ENCODE measurements at places on chromosomes 4 and X.

DNA sequence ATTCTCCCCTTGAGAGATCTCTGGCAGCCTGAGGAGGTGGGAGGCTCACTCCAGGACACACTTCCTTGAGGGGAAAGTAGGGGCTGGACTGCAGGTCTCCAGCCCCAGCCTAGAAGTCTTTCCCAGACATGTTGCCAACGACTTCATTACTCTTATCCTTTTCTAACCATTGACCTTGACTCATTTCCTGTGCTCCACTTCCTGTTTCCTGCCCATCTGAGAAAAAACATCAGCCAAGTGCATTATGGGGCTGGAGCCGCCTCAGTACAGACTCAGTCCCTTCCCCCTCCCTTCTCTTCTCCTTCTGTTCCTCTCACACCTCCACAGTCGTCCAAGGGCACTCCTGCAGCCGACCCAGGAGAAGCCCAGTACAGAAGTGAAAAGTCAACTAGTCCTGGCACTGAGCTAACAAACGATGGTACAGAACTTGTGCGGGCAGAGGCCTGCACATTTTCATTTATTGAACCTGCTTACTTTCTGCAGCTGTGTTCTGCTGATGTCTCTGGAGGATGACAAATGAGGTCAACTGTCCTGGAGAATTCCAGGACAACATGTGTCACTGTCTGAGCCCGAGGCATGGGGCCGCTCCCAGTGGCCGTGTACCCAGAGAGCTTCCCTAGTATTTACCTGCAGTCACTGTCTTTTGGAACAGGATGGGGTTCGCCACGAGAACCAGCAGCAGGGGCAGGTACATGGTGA, 20.1 kb downstream of the GPR143 start:
- DNase-seq, result no peak

DNA sequence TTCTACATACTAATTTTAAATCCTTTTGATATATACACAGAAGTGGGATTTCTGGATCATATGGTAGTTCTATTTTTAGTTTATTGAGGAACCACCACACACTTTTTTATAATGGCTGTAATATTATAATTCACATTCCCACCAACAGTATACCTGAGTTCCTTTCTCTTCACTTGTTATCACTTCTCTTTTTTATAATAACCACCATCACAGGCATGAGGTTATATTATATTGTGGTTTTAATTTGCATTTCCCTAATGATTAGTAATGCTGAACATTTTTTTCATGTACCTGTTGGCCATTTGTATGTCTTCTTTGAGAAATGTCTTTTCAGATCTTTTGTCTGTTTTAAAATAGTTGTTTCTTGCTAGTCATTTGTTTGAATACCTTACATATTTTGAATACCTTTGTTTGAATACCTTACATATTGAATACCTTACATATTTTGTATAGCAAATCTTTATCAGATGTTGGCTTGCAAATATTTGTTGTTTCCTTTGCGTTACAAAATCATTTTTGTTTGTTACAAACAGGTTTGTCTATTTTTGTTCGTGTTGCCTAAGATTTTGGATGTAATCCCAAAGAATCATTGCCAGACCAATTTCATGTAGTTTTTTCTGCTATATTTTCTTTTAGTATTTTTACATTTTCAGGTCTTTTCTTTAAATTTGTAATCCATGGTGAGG, 198.5 kb upstream of the KLF8 start:
- DNase-seq, result no peak

DNA sequence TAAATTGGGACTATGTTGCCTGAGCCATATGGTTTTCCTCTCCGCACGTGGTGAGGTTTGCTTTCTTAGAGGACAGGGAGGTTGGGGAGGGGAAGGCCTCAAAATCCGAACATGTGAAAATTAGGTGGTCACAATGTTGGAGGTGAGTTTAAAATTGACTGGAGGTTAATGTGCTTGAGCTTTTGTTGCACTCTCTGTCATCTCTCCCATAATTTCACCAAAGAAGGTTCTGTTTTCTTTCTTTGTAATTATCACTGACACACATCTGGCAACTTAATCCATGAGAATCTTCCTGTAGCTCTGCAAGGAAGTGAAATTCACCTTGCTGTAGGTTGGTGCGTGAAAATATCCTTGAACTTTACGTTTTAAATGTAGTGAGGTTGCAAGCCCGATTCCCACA, 225.5 kb downstream of the PDGFC start:
- no peak for DNase-seq

- no peak for DNase-seq
Observed at GRCh38 chr4:121242188-121242750, 78.1 kb upstream of the TNIP3 start.

- no peak for DNase-seq
Observed at GRCh38 chrX:43269201-43269600, 386.9 kb upstream of the MAOA start.

GRCh38 chr4:174549721-174550120, 27.4 kb upstream of the HPGD start:
- no peak for DNase-seq

DNA sequence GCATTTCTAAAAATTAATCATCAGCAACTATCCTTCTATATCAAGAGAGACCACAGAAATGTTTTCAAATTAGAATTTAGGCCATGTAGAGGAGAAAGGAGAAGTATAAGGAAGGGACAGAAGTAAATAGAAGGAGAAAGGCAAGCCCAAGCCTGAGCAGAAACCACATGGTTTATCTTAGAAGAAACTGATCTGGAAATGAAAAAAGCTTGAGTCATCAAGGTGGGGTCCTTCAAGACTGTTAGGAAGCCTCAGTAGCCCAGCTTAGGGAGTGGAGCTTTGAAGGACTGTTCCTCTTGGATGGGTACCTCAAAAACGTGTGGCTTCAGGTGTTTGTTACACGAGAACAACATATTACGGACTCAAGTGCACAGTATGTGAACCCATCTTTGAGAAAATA, 4.5 kb downstream of the BMX start:
- no peak for DNase-seq

DNA sequence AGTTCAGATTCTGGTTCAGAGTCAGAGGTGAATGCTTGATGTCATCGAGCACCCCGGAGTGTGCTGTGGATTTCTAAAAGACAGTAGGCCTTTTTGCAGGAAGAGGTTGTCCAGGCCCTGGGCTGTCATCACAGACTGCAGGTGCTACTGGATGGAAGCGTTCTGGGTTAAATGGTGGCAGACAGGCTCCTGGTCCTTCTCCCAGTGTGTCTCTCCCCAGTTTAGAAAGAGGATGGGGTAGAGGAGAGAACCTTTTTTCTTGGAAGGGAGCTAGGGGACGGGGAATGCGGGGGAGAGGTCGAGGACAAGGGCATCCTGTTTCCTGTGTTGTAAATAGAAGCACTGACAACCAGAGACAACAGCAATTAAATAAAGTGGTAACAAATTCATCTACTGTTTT, 102.3 kb upstream of the NUDT6 start:
- no peak for DNase-seq

DNA sequence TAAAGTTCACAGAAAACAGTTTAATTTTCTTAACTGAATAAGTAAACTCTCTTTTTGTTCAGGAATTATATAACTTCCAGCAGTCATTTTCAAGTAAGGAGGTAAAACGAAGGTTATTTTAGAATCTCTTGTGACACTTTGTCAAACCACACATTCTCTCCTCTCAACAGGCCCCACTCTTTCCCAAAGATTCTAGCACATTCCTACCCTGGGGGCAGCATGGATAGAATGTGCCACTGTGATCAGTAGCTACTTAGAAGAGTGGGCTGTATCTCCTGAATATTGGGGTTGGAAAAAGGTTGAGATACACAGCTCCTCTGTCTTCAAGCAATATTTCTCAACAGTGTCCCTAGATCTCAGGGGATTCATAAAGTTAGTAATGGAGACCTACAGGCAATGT, 157.6 kb downstream of the EMCN start:
- DNase-seq, result no peak

DNA sequence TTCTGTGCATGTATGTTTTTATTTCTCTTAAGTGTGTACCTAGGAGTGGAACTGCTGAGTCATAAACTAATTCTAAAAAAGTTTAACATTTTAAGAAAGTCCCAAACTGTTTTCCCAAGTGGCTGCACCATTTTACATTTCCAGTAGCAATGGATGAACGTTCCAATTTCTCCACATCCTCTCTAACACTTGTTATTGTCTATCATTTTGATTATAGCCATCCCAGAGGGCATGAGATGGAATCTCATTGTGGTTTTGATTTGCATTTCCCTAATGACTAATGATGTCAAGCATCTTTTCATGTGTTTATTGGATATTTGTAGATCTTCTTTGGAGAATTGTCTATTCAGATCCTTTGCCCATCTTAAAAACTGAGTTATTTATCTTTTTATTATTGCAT, 82.5 kb downstream of the PPEF1 start:
- DNase-seq, result no peak

DNA sequence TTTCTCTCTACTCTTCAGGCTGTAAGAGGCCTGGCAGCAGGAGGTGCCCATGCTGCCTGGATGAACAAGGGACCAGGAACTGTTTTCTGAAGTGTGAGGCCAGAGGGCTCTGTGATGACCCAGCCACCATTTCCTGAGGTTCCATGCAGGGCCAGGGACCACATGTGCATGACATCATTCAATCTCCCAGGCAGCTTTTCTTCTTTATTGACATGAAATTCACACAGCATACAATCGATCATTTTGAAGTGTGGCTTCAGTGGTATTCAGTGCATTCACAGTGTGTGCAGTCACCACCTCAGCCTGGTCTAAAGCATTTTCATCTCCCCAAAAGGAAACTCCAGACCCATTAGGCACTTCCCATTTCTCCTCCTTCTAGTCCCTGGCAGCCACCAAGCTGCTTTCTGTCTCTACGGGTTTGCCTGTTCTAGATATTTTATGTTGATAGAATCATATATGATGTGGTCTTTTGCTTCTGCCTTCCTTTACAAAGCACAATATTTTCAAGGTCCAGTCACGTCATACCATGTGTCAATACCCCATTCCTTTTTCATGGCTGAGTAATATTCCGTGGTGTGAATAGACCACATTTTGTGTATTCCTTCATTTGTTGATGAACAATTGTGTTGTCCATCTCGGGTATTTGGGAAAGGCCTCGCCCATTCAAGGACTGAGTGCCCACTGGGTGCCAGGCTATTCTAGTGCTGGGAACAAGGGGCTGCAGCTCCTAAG, 93.1 kb downstream of the PSAPL1 start:
- no peak for DNase-seq

- no peak for DNase-seq
Observed at GRCh38 chrX:42900947-42901346, 123.0 kb upstream of the PPP1R2C start.

DNA sequence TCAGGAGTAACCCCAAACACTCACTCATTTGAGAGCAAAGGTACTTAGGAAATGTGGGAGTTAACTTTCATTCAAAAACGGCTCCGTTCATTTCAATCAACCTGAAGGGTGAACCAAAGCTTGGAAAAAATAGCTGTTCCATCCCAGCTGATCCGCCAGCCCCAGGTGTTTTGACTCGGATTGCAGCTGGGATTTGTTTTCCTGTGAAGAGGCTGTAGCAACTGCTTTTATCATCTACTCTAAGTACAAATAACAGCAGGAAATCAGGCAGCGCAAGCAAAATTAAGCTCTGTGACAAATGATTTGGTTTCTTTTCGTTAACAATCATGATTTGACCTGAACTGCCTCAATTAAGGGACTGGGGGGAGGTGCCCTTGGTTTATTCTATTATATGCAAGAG, 154.7 kb downstream of the BEND2 start:
- DNase-seq, result no peak

DNA sequence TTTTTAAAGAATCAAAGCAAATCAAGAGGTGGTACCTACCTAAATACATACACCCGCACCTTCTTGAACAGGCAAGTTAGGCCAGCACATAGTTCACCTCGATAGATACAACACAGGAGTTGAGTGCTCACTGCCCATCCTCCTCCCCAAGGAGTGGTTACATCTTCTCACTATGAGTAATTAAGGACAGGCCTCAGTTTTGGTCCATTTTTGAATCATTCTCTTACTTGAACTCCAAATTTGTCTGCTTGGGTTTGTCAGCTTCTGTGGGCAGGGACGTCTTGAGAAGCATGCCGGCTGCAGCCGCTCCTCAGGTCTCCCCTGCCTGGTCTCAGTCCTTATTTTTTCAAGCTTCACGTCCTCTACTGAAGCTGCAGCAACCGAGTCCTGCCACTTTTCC, 190.6 kb upstream of the RBPJ start:
- DNase-seq, result no peak

- DNase-seq, result no peak
Observed at GRCh38 chr4:186900232-186900900, 176.7 kb upstream of the FAT1 start.

DNA sequence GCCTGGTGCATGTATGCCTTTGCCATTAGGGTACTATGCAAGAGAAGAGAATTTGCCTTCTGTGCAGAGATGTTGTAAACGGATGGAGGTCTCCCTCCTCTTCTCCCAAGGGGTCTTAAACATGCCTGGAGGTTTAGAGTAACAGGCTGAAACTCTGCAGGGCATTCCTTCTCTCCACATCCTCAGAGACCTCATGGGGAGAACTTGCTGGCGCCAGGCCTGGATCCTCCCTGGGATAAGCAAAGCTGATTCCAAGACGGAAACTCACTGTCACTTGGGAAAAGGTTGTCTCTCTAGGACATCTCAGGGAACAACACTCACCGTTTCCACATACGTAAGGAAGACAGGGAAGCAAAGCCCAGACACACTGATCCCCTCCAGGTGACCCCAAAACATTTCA, 76.9 kb upstream of the GPM6B start:
- DNase-seq, result no peak

Measured in activated T-cell treated with anti-CD3 and anti-CD28 coated beads for 24 hours (primary cell).